ENCODE measurements at places on chromosomes 7 and 10. TPM values are rescaled to one million over a fixed set of nuclear protein-coding genes. Genes with fewer than 3 reads are reported as not detected.

Gene PRKAR1B
- 11.7 TPM for total RNA-seq

Gene MET
- total RNA-seq = 18.4 TPM

- peak; percentile 76 for DNase-seq
These were observed 11.2 kb downstream of the LRIT2 start for GRCh38 chr10:84214046-84214572.

DNA sequence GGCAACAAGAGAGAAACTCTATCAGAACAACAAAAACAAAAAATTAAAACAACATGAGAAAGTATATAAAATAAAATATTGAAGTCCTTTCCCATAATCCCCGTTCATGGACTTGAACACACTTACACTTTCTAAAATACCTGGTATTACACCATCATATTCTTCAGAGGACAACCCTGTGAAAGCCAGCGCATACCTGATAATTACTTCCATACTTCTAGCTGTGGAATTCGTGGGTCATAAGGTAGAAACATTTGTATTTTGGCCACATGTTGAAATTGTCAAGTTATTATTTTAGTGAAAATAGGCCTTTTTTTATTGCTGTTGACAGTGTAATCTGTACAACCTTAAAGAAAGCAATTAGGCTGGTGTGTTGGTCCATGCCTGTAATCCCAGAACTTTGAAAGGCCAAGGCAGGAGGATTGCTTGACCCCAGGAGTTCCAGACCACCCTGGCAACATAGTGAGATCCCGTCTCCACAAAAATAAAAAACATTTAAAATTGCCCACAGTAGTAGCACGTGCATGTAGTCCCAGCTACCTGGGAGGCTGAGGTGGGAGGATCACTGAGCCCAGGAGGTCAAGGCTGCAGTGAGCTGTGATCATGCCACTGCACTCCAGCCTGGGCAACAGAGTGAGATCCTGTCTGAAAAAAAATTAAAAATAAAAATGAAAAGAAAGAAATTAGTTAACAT, 5.1 kb upstream of the PCGF6 start:
- no peak for DNase-seq

DNA sequence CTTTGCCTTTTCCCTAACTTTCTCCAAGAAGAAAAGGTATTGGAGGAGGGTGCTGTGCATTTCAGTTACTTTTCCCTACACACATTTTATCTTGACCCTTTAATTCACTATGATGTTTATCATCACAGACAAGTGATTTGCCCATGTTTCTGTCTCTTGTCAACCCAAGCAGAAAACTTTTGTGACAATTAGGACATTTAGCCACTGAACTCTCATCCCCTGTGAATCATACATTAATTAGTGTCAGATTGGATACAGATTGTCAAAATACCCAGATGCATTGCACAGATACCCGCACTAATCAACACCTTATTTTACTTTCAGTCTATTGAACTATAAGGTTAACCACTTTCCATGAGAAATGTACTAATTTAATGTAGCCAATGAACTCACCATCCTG, 912.9 kb downstream of the SORCS1 start:
- DNase-seq = no peak

GRCh38 chr7:42685911-42686310, 226.0 kb downstream of the C7orf25 start:
- DNase-seq = no peak

- DNase-seq = no peak
These were observed 250.9 kb upstream of the SORCS1 start for GRCh38 chr10:107415446-107415845.

Data from mesenteric fat pad (tissue), 1 donor.